ENCODE measurements at places on chromosomes 3 and 15.

GRCh38 chr15:25234831-25235230 lies 204.0 kb downstream of the UBE3A start:
- no peak for DNase-seq

DNA sequence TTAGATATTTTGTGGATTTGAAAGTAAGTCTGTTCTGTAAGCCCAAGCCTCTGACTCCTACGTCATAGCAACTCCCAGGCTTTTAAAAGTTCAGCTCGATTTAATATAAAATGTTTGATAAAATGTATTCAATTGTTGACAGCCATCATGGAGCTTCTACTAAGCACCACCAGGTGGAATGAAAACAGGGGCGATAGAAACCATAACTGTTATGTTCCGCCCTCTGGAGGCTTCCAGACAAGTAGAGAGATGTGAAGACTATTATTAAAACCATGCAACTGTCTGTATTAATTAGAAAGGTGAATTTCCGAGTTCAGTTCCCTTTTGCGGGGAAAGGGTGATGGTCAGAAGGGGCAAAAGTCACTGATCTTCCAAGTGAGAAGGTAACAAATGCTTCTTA lies 292.2 kb downstream of the NR2F2 start:
- no peak for DNase-seq

DNA sequence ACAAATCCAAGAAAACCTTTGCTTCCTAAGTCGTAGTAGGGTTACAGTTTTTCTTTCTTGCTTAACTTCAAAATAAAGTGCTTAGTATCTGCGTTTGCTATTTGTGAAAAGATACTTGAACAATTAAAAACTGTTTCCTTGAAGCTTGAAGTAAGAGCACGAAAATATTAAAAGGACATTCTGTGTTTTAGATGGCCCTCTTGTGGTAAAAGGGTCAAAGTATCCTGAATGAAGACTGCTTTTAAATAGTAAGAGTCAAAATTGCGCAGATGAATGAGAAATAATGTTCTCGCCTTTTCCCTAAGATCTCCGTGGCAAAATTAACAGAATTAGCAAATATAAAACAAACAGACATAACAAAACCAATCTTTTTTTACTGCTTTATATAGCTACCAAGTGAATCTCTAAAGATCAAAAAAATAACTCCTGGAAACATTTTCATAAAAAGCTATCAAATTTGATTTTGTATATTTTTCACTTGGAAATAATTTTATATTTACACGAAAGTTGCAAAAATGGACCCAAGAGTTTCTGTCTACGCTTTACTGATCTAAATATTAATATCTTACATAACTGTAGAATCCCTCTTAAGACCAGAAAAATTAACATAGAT lies 175.4 kb downstream of the MBNL1 start:
- no peak for DNase-seq

DNA sequence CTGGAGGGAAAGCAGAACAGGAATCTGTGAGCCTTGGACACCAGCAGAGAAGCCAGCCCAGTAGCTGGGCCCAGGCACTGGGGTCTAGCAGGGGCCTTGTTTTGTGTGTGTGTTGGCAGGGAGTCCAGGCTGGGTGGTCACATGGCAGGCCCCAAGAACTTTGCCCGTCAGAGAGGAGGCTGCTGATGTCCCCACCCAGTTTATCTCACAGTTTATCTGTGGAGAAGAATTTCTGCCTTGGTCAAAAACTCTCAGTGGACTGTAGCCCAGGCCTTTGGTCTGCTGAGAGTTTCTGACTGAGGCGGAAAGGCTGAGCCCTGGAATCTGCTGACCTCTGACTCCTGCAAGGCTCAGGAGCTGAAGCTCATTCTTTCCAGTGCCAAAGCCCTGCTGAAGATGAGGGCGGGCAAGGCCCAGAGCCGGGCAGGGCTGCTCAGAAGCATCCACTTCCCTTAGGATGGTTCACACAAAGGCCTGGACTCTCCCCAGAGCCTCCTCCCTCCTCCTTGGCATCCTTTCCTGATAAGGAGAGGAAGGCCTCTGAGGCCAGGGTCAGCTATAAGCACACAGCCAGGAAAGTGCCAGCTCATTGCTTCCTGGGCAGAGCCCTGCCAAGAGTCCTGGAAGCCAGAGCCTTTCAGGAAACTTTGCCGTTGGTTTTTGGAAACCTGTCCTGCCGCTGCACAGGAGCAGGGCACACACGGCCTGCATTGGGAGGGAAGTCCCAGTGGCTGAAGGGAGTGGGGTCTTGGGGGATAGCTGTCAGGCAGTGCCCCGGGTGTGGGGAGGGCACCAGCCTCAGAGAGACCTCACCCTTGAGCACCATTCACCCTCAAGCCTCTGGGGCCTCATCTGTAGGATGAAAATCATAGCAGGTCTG lies 37.2 kb upstream of the SLCO2A1 start:
- no peak for DNase-seq

- DNase-seq: no peak
Observed at GRCh38 chr15:70055601-70056051, 42.1 kb downstream of the TLE3 start.

- no peak for DNase-seq
Observed at GRCh38 chr3:195999896-196000295, 82.0 kb downstream of the TFRC start.

Measured in iPS DF 19.7 (cell line).